ENCODE measurements at places on chromosomes 1 and 21. TPM values are rescaled to one million over a fixed set of nuclear protein-coding genes. Genes with fewer than 3 reads are reported as not detected.

The CADM3 gene
- total RNA-seq, result not detected

The WNT4 gene
- total RNA-seq, result not detected

The HOOK1 gene
- total RNA-seq, result 12.9 TPM

The RASAL2 gene
- total RNA-seq, result not detected

The ATP1A4 gene
- total RNA-seq, result not detected

The CLCA4 gene
- not detected for total RNA-seq

GRCh38 chr1:175364424-175365076 lies 172.0 kb upstream of the KIAA0040 start:
- DNase-seq, result no peak
- H3K4me3 ChIP-seq, result no peak overlapping the region
- peaks cover 9% of the 10 kb centered on the region for H3K4me1 ChIP-seq
- H3K36me3 ChIP-seq, result no peaks in the 10 kb centered on the region
- H3K27ac ChIP-seq, result no peak overlapping the region

GRCh38 chr1:53558739-53559315 lies 99.6 kb downstream of the DMRTB1 start:
- H3K4me3 ChIP-seq, result no peak overlapping the region
- H3K4me1 ChIP-seq, result peaks cover 19% of the 10 kb centered on the region
- no peak overlapping the region for H3K27ac ChIP-seq
- no peaks in the 10 kb centered on the region for H3K36me3 ChIP-seq
- DNase-seq, result no peak
- H3K27me3 ChIP-seq, result peaks cover 15% of the 10 kb centered on the region

- H3K4me1 ChIP-seq, result no peaks in the 10 kb centered on the region
- H3K36me3 ChIP-seq, result no peaks in the 10 kb centered on the region
- no peak overlapping the region for H3K4me3 ChIP-seq
- H3K27ac ChIP-seq, result no peak overlapping the region
- peaks cover 13% of the 10 kb centered on the region for H3K27me3 ChIP-seq
Observed at GRCh38 chr1:213960963-213961362, 26.8 kb upstream of the PROX1 start.

DNA sequence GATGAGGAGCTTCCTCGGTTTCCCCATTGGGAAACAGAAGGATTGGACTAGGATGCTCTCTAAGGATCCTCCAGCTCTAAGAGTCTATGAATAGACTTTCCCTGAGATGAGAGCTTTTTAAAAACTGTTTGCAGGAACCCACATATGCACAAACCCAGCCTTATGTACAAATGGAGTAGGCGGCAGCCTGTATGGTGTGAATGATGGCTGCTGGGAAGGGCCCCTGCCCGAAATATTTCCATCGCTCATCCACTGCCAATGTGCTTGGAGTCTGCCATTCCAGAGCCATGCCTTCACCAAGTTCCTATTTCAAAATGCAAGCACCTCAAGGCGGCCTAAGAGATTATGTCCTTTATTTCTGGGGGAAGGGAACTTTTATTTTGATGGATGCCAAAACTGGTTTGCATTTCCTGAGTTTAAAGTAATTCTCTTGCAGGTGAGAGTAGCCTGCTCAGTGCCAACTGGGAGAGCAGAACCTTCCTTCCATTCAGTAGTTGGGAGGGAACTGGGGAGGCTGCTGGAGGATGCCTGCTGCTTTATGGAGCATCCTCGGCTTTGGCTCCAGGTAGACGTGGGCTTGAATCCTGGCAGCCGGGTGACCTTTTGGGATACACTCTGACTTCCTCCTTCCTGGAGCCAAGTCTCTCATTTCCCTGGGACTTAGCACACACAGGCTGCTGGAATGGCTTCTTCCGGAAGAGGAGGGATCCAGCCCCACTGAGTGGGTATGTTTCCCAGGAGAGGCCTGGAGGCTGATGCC lies 165.9 kb downstream of the ACTL8 start:
- peaks cover 52% of the 10 kb centered on the region for H3K27me3 ChIP-seq
- H3K4me1 ChIP-seq, result no peaks in the 10 kb centered on the region
- H3K27ac ChIP-seq, result no peak overlapping the region
- no peaks in the 10 kb centered on the region for H3K36me3 ChIP-seq
- DNase-seq, result no peak

- no peak overlapping the region for H3K4me3 ChIP-seq
- DNase-seq, result no peak
- H3K36me3 ChIP-seq, result no peaks in the 10 kb centered on the region
- H3K27me3 ChIP-seq, result peaks cover 18% of the 10 kb centered on the region
Observed at GRCh38 chr1:159968901-159969300, 14.9 kb upstream of the SLAMF9 start.

GRCh38 chr21:26120828-26121227 lies 49.7 kb downstream of the APP start:
- H3K36me3 ChIP-seq, result peaks cover 3% of the 10 kb centered on the region
- H3K4me1 ChIP-seq, result peaks cover 8% of the 10 kb centered on the region
- no peak overlapping the region for H3K4me3 ChIP-seq
- no peak overlapping the region for H3K27ac ChIP-seq

GRCh38 chr1:42998386-42998785 lies 39.7 kb upstream of the SLC2A1 start:
- DNase-seq, result no peak
- no peak overlapping the region for H3K4me3 ChIP-seq
- no peaks in the 10 kb centered on the region for H3K36me3 ChIP-seq
- H3K27me3 ChIP-seq, result no peaks in the 10 kb centered on the region
- H3K27ac ChIP-seq, result no peak overlapping the region

- H3K27ac ChIP-seq, result peak overlapping the region; percentile 48
- H3K4me3 ChIP-seq, result no peak overlapping the region
- H3K27me3 ChIP-seq, result no peaks in the 10 kb centered on the region
Observed at GRCh38 chr1:226987623-226988333, 47.7 kb downstream of the COQ8A start.

Data from activated naive CD8-positive, alpha-beta T cell treated with anti-CD3 and anti-CD28 coated beads for 36 hours (primary cell).